ENCODE measurements at places on chromosomes 12 and 14.

- no peak for DNase-seq
These were observed 40.5 kb downstream of the PARP11 start for GRCh38 chr12:3832738-3833137.

DNA sequence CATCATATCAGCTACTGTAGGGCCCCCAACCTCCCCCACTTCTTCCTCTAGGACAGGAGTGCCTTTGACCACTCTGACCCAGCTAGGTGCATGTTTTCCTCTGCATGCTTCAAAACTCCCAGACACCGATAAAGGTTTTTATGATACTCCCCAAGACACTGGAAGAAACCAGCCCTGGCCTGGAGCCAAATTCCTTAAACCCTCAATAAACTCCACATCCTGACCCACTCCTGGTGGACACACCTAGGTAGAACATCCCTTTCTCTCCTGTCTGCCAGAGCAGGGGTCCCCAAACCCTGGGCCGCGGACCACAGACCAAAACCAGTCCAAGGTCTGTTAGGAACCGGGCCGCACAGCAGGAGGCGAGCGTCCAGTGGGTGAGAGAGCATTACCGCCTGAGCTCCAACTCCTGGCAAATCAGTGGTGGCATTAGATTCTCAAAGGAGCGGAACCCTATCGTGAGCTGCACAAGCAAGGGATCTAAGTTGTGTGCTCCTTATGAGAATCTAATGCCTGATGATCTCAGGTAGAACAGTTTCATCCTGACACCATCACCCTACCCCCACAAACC, 49.6 kb downstream of the NT5DC3 start:
- no peak for DNase-seq

GRCh38 chr12:128969480-128970055, 116.3 kb downstream of the GLT1D1 start:
- DNase-seq: peak; percentile 47

DNA sequence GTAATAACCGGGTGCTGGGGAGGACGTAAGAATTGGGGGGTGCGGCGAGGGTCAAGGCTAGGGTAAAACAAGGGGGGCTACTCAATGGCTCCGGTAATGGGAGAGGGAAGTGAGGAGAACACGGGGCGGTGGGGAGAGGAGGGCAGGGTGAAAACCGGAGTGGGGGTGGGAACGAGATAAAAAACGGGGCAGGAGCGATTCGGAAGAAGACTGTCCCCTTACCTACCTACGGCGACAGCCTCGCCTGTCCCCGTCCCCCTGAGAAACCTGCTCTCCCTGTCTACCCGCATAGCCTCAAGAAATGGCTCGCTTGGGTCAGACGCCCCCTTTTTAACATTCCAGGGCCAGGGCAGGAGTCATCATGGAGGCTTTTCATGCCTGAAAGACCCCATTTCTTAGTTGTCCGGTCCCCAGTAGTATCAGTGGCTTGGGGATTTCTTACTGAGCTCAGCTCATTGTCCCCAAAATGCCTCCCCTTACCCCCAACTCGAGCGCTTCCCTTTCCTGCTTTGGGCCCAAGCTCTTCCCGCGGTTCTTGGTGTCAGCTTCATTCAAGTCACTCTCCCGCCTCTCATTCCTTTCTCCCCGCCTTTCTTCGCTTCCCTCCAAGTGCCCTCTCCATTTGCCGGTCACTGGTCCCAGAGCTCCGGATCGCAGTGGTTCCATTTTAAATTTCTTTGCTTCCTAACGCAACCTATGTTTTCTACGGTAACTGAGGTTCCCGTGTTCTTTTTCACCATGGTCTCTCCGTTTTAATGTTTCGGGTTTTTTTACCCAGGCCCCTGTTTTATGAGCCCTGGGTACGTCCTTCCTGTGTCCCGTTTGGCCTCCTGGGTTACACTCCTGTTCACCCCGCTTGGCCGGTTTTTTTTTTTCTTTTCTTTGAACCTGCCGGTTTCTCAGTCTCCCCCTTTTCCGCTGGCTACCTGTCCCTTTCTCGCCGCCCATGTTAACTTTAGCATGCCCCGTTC, 1.2 kb upstream of the WSB2 start:
- DNase-seq: peak; percentile 45

GRCh38 chr12:132881818-132882217, 5.6 kb downstream of the CHFR start:
- DNase-seq: no peak

DNA sequence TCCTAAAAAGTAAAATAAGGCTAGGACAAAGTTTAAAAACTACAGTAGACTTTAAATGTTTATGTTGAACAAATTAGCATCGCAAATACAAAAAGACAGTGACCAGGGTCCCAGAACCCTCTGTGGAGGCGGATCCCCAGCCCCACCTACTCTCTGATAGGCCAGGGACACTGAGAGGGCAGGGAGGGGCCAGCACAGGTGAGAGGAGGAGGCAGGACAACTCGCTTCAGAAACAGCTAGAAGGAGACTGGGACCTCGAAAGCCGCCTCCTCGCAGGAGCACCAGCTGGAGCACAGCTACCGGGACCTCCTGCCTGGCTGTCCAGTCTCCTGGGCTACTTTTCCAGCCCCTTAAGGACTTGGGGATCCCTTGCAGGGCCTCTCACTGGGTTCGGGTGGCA, 992 bp downstream of the DNAH10 start:
- no peak for DNase-seq

GRCh38 chr12:1050059-1050707, 59.2 kb downstream of the ERC1 start:
- DNase-seq: no peak

GRCh38 chr14:91935586-91935985, 11.9 kb downstream of the FBLN5 start:
- no peak for DNase-seq

DNA sequence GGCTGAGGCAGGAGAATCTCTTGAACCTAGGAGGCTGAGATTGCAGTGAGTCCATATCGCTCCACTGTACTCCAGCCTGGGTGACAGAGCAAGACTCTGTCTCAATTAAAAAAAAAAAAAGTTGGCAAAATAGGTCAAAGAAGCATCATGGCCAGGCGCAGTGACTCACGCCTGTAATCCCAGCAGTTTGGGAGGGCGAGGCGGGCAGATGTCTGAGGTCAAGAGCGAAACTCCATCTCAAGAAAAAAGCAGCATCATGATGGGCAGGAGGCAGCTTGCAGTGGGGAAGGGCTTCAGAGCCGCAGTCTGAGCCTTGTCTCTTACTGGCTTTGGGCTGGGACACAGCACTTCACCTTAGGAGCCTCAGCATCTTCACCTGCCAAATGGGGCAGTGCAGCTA, 21.4 kb downstream of the TEAD4 start:
- DNase-seq: no peak

- no peak for DNase-seq
These were observed 63.2 kb upstream of the TMX1 start for GRCh38 chr14:51176839-51177238.

GRCh38 chr12:15677228-15677627, 112.0 kb downstream of the EPS8 start:
- no peak for DNase-seq

- DNase-seq: no peak
These were observed 441.4 kb downstream of the AEBP2 start for GRCh38 chr12:19880721-19881120.

DNA sequence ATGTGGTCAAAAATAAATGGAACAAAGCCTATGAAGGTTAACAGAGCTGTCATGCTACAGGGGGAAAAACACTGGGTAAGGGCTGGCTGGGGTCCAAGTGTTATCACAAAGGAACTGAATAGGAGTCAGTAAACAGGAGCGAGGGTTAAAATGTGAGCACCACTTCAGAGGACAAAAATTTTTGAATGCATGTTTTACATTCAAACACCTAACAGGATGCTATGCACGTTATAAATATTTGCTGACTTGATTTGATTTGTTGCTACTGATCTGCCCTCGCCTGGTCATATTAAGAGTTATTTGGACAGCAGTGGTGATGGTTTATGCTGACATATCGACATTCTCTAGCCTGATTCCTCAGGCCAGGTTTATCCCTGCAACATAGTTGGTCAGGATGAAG, 7.4 kb upstream of the KTN1 start:
- no peak for DNase-seq

DNA sequence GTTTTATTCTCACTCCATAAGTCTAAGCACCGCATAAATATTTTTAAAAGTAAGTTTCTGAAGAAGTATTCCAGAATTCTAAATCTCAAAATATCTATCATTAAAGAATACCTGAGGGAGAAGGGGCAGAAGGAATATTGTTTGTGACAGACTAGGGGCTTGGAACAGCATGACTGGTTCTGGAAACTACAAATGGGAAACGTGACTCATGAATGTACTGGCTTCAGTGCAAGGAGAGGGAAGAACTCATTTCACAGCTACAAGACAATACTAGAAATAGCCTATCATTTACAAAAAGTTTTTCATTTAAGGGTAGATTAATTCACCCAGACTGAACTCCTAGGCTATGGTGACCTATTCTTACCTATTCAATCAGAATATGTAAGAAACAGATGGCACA, 121.3 kb downstream of the SLC25A21 start:
- DNase-seq: no peak

DNA sequence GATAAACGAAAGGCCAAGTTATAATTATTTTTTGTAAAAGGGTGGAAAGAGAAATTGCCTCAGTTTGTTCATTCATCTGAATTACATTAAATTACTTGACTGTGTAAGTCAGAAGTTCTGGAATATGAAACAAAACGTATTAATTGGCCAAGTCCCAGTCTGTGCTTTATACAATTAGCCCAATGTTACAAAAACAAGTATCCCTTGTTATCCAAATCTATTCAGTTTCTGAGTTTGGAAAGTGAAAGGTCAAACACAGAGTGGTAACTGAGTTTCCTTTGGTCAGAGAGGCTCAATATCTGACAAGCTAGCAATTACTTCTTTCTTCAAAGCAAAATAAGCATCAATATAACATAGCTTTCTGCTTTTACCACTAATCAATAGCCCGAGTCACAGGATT, 62.6 kb downstream of the SPPL3 start:
- DNase-seq: peak; percentile 69

DNA sequence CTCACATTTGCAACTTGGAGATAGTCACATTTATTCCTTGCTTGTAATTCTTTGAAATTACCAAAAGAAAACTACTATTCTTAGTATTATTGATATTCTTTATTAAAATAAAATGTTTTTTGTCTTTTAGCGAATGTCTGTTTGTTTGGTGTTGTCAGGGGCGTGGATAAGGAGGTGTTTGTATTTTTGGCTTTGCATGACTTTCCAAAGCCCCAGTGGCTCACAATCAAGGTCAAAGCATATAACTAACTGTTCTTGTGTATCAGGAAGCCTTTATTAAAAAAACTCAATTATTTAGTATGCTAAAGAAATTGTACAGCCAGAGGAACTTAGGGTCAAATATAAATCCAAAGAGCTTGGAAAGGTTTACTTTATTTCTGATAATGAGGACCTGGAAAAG, 17.9 kb downstream of the GPHB5 start:
- no peak for DNase-seq

GRCh38 chr12:26872625-26873024, 39.6 kb upstream of the ITPR2 start:
- no peak for DNase-seq

Data from putamen (tissue), 1 donor.